ENCODE measurements at places on chromosomes 3 and 15. TPM values are rescaled to one million over a fixed set of nuclear protein-coding genes. Genes with fewer than 3 reads are reported as not detected.

DNA sequence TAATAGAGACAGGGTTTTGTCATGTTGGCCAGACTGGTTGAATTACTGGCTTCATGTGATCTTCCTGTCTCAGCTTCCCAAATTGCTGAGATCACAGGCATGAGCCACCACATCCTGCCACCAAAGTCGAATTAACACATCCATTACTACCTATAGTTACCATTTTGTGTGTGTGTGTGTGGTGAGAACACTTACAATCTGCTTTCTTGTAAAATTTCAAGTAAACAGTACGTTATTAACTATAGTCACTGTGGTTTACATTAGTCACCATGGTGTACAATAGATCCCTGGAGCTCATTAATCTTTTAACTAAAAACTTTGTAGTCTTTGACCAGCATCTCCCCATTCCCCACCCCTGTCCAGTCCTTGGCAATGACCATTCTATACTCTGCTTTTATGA is 270.0 kb downstream of the NAALADL2 start:
- H3K27ac ChIP-seq = no peak overlapping the region
- H3K4me1 ChIP-seq = no peaks in the 10 kb centered on the region
- H3K27me3 ChIP-seq = no peaks in the 10 kb centered on the region
- no peak for DNase-seq

DNA sequence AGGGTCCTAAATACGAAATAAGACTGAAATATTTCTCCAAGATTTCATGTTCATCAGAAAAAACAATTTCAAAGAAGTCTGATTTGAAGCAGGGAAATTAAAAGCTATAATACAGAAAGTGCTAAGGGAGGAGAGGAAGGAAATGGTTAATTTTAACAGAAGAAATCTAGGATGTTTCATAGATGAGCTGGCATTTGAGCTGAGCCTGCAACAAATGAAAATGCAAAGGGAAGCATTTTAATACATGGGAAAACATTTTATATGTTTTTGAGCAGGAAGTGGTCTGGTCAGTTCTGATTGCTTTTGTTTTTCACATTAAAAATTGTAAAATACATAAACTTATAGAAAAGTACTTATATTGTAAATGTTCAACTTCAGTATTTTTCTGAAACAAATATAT is 17.2 kb upstream of the RAP2B start:
- H3K27me3 ChIP-seq = no peaks in the 10 kb centered on the region
- H3K4me3 ChIP-seq = no peak overlapping the region
- H3K27ac ChIP-seq = no peak overlapping the region
- H3K36me3 ChIP-seq = no peaks in the 10 kb centered on the region
- H3K4me1 ChIP-seq = no peaks in the 10 kb centered on the region

- H3K27me3 ChIP-seq = no peaks in the 10 kb centered on the region
- H3K4me1 ChIP-seq = no peaks in the 10 kb centered on the region
- H3K36me3 ChIP-seq = peaks cover 14% of the 10 kb centered on the region
- no peak overlapping the region for H3K27ac ChIP-seq
- no peak for DNase-seq
- no peak overlapping the region for H3K4me3 ChIP-seq
These were observed 18.8 kb downstream of the ASTE1 start for GRCh38 chr3:131007782-131008181.

DNA sequence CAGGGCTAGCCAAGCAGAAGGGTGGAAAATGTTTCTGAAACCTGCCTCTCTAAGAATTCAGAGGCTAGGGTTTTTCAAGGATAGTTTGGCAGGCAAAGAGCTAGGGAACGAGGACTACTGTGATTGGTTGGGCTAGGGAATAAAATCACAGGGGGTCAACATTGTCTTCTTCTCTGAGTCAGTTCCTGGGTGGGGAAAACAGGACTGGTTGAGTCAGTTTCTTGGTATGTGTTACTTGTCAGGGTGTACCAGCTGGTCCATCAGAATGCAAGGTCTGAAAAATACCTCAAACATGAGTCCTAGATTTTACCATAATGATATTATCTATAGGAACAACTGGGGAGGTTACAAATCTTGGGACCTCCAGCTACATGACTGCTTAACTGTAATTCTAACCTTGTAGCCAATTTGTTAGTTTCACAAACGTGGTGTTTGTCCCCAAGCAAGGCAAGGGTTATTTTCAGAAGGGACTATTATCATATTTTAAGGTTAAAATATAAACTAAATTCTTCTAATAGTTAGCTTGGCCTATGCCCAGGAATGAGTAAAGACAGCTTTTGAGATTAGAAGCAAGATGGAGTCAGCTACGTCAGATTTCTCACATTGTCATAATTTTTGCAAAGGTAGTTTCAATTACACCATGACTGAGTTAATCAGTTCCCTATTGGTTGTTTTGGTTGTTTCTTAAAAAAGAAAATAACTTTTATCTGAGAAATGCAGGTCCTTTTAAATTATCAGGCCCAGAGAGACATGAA is 231.5 kb downstream of the ALCAM start:
- no peak for DNase-seq
- H3K36me3 ChIP-seq = no peaks in the 10 kb centered on the region
- H3K27me3 ChIP-seq = no peaks in the 10 kb centered on the region
- no peak overlapping the region for H3K27ac ChIP-seq

DNA sequence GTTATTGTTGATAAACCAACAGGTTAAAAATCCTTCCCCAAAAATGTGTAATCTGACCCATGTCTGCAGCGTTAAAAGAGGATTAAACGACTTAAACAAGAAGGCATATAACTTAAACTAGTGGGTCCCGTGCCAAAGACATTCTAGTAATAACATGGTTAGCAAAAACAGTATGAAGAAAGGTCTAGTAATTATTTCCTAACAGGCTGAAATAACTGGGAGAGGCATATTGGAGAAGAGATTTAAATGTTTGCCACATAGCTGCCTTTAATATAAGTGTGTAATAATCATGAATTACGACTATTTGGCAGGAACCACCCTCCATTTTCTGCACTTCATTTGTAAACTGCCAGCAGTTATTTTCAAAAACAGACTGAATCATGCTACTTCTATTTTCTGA is 67.7 kb upstream of the CSPG5 start:
- H3K4me3 ChIP-seq = no peak overlapping the region
- H3K27ac ChIP-seq = no peak overlapping the region
- peaks cover 7% of the 10 kb centered on the region for H3K36me3 ChIP-seq
- H3K4me1 ChIP-seq = no peaks in the 10 kb centered on the region

DNA sequence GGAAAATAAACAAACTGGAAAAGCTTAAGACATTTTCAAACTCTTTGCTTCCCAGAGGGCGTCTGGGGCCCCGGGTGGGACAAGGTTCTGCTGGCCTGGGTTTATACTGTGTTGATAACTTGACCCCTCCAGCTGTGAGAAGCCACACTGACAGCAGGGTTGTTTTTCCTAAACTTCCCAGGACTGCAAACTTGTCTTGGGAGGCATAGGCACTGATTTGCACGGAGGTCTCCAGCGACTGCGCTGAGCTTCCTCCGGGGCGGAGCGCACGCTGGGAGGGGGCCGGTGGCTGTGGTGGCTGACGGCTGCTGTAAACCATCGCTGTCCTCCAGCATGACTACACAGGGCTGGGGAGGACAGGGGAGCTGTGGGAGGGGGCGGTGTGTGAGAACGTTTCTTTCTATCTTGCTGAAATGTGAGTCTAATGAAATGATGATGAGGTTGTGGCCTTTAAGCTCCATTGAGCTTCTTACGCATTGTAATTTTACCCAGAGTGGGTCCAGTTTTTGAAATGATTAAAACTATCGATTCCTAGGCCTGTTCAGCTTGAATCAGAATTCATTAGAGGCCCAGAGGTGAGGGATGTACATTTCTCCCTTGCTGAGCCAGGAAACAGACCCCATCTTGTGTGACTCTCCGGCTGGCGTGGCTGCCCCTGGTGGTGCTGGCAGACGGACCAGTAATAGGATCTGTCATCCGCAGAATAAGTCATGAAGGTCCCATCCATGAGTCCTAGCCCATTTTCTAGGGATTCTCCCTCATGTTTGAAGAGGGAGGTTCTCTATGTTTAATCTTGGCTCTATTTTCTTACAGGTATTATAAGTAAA is 40.5 kb upstream of the VPS8 start:
- DNase-seq = no peak
- peaks cover 13% of the 10 kb centered on the region for H3K4me1 ChIP-seq
- H3K27ac ChIP-seq = no peak overlapping the region
- no peak overlapping the region for H3K4me3 ChIP-seq
- H3K36me3 ChIP-seq = no peaks in the 10 kb centered on the region

DNA sequence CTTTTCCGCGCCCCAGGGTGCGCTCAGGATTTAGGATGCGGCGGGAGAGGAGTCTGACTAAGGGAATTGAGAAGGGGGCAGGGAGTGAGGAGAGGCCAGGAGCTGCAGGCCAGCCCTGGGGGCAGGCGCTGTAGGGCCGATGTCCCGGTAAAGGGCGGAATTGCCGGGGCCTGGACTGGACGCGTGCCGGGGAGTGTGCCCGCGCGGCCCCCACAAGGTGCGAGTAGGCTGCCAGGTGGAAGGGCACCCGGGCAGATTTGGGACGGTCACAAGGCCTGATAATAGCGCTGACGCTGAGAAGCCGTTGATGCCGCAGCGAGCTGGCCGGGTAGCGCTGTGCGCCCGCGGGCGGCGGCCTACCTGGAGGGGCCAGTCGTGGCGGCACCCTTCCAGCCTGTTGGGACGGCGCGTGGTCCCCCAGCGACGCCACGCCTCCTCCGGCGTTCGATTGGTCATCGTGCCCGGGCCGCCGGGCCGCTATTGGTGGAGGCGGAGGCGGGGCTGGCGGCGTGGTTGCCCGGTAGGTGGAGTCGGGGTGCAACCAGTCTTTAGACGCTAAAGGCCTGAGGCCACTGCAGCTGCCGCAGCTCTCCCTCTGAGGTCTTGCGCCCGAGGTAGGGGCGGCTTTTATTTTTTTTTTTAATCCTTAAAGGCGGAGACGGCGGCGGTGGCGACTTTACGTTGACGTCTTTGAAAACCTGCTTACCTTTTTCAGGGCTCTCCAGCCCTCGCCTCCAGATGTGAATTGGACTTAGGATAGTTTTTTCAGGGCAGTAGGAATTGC is 903 bp downstream of the SLC25A38 start:
- H3K27ac ChIP-seq = peak overlapping the region; percentile 87
- H3K4me3 ChIP-seq = peak overlapping the region; percentile 91
- no peaks in the 10 kb centered on the region for H3K27me3 ChIP-seq

- no peaks in the 10 kb centered on the region for H3K4me1 ChIP-seq
- peaks cover under 1% of the 10 kb centered on the region for H3K36me3 ChIP-seq
- H3K27ac ChIP-seq = no peak overlapping the region
- no peaks in the 10 kb centered on the region for H3K27me3 ChIP-seq
- no peak overlapping the region for H3K4me3 ChIP-seq
- DNase-seq = no peak
These were observed 14.0 kb downstream of the KLHL18 start for GRCh38 chr3:47296562-47297302.

- H3K4me3 ChIP-seq = no peak overlapping the region
- H3K27me3 ChIP-seq = no peaks in the 10 kb centered on the region
- H3K36me3 ChIP-seq = no peaks in the 10 kb centered on the region
- DNase-seq = no peak
These were observed 84.1 kb upstream of the PRR23C start for GRCh38 chr3:139128803-139129202.

- no peak overlapping the region for H3K4me3 ChIP-seq
- H3K36me3 ChIP-seq = no peaks in the 10 kb centered on the region
- no peaks in the 10 kb centered on the region for H3K27me3 ChIP-seq
- no peak for DNase-seq
These were observed 46.8 kb upstream of the NAALADL2 start for GRCh38 chr3:174812172-174812862.

DNA sequence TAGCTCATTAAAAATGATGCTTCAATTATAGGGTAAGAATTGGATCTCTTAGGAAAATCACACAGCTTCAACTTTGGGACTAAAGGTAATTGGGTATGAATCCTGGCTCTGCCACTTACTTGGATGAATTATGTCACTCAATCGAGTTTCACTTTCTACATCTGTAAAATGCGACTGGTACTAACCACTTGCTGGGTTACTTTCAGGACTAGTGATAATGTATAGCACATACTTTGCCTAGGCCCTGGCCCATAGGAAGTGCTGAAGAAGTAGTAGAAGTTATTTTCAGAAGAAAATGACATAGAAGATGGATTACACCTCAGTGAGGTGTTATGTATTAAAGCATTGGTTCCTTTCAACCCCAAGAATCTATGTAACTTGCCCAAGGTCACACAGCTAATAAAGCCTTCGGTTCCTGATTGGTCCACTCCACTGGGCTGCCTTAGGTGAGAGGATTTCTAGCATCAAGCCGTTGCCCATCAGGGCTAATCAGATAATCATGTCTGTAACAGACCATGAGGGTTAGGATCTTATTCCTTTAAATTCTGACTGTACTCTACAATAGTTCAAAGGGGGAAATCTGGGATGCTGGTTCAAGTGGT is 29.4 kb upstream of the AP4E1 start:
- H3K27me3 ChIP-seq = no peaks in the 10 kb centered on the region
- no peak overlapping the region for H3K27ac ChIP-seq
- peaks cover 3% of the 10 kb centered on the region for H3K4me1 ChIP-seq
- no peaks in the 10 kb centered on the region for H3K36me3 ChIP-seq

DNA sequence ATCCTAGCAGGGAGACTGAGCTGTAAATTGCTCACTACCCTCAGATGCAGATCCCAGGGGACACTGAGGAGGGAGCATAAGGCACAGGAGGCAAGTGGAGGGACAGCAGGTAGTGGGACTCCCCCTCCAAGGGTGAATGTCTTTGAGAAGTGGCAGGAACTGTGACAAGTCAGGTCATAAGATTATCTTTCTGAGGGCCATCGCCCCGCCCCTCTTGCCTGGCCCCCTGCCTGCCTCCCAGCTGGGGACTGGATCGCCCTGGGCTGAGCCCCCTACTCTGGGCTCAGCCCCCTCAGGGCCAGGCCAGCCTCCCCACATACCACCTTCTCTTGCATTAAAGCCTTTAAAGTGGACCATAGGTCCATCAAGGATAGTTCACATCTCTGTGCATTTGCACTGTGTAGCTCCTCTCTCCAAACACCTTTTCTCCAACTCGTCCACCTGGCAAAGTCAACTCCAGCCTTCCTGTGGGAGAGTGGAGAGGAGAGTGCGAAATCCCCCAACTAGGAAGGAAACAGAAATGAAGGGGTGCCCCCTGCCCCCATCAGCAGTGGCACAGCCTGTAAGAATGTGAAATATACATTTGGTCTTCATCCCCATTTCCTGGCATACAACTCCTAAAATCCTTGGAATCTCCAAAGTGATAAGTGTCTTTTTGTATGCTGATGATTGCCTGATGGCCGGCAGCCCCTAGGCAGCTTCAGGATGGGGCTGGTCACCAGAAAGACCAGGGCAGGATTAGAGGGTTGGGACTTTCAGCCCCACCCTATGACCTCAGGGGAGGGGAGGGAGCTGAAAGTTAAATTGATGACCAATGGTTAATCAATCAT is 14.7 kb downstream of the PIF1 start:
- H3K27me3 ChIP-seq = no peaks in the 10 kb centered on the region
- H3K27ac ChIP-seq = no peak overlapping the region
- no peak overlapping the region for H3K4me3 ChIP-seq
- no peaks in the 10 kb centered on the region for H3K36me3 ChIP-seq

GRCh38 chr15:92545996-92546395 is 109.6 kb downstream of the FAM174B start:
- H3K27ac ChIP-seq = no peak overlapping the region
- H3K36me3 ChIP-seq = no peaks in the 10 kb centered on the region
- no peaks in the 10 kb centered on the region for H3K4me1 ChIP-seq
- DNase-seq = no peak
- no peak overlapping the region for H3K4me3 ChIP-seq

GRCh38 chr15:39455471-39455991 is 125.3 kb upstream of the THBS1 start:
- no peak overlapping the region for H3K4me3 ChIP-seq
- no peaks in the 10 kb centered on the region for H3K36me3 ChIP-seq
- H3K4me1 ChIP-seq = no peaks in the 10 kb centered on the region
- no peak for DNase-seq

Gene SPRED1
- 9.4 TPM for total RNA-seq

Gene P2RY13
- 0.75 TPM for total RNA-seq

Gene STRC
- total RNA-seq = 0.39 TPM
